Activated T-helper 2 cell treated with anti-CD3 and anti-CD28 coated beads, Interferon-gamma antibody, Interleukin-2, Interleukin-4, amounts not matched to agents 10 μg/mL and 5 μg/mL and 100 μg/mL, durations not matched to agents 14 hours and 24 hours and 36 hours (primary cell): ENCODE measurements at places on chromosomes 11 and 22.

DNA sequence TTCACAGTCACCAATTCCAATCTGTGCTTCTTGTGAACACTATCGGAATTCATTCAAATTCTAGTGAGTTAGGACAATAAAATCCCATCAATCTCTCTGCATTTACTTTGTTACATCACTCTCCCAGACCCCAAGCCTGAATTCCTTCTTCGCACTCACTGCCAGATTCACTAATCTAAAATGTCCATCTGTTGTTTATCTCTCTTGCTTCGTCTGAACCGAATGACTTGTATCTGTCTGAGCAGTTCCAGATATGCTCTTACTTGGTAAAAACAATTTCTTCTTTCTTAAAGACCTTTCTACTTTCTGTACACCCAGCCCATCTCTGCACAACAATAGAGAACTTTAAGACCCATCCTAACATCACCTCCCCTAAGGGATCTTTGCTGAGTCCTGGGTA is 7.0 kb downstream of the MMP10 start:
- no peak for DNase-seq

GRCh38 chr11:18566406-18566805 is 22.1 kb downstream of the UEVLD start:
- DNase-seq: no peak

DNA sequence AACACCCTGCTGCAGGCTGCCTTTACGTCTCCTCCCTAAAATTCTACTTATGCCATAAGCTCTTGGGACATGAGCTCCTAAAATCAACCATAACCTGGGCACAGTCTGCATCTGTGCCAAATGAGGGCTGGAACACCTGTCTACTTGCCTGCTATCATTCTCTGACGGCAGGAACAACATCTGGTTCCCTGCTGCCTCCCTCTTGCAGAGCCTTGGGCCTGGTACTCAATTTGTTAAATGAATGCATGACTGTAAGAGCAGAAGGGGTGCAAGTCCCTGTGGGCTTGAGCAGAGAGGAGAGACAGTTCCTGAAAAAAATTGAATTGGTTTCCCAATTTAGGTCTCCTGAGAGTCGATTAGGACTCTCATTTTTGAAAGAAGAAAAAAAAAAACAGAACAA is 66.7 kb upstream of the CSNK2A3 start:
- no peak for DNase-seq

DNA sequence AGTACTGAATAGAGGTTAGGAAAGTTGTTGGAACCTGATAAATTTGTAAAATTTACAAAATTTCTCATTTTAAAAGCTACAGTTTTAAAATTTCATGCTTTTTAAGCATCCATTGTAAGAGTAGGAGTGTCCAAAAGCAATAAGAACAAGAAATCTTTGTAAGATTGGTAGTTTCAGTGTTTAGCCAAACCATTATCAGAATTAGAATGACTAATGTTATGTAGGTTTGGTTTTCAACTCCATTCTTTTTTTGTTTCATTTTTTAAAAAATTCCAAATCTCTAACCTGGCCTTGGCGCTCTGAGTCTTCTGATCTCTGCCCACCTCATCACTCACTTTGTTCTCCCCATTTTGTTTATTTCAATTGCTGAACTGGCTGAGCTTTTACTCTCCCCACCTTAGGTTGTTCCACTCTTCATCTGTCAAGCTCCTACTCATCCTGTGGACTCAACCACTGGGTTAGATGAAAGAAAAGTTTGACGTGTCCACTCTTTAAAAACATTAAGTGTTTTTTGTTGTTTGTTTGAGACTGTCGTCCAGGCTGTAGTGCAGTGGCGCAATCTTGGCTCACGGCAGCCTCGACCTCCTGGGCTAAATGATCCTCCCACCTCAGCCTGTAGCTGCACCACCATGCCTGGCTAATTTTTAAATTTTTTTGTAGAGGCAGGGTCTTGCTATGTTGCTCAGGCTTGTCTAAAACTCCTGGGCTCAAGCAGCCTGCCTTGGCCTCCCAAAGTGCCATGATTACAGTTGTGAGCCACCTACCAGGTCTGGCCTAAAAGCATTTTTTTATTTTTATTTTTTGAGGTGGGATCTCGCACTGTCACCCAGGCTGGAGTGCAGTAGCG is 14.0 kb downstream of the EP300 start:
- no peak for DNase-seq

DNA sequence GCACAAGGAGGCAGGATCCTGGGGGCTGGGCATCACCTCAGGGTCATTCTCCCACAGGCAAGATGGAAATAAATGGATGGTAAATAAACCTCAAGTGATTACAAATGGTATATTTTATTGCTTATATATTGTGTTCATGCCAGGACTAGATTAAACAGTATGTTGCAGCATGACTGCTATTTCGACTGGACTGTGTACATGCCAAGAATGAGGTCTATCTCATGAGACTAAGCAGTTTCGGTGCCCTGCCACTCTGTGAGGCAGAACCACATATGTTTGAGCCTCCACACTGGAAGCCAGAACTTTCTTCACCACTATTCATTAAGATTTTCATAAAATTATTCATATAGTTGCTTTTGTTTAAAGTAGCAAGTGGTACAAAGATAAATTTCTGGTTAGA is 140.2 kb downstream of the DDX10 start:
- no peak for DNase-seq

- DNase-seq: no peak
These were observed 15.8 kb downstream of the CCDC81 start for GRCh38 chr11:86390487-86390886.

DNA sequence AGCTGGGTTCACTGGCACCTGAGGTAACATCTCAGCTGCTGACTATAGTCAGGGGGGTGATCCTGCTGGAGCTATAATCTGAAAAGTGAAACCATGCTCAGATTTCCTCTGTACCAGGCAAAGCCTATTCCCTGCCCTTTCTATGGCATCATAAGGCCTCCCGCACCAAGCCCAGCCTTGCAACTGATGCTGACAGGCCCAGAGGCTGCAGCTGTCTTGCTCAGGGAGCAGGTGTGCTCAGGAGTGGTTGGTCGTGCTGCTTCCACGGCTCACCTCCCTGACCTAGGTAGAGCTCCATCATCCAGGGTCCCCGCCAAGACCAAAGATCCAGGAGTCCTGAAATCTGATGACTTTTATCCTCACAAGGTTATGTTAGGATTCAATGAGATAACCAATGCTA is 121.7 kb downstream of the FEZ1 start:
- no peak for DNase-seq

GRCh38 chr11:100874203-100874602 is 187.1 kb downstream of the ARHGAP42 start:
- DNase-seq: no peak

GRCh38 chr11:113603277-113604059 is 102.6 kb downstream of the TMPRSS5 start:
- DNase-seq: no peak

- no peak for DNase-seq
These were observed 11.8 kb upstream of the APLNR start for GRCh38 chr11:57248780-57249383.

DNA sequence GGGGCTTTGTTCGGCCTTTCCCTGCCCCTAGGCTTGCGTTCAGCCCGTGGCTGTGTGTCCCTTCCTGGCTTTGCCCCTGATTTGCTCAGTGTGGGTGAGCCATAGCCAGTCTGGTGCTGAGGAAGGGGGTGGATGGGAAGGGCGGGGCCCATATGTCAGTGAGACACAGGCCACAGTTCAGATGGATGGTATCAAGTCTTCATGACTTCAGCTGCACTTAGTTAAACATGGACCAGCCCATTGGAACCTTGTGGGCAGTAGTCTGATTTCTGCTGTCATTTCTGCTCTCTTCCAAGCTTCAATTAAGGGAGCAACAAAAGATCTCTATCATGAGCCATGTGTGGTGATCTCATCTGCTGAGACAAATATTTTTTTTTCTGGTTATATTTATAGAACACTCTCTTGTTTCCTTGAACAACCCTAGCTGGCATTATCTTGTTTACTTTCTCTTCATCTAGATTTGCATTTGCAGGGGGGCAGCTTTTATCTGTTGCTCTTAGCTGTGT is 21.6 kb upstream of the PEX26 start:
- DNase-seq: no peak

DNA sequence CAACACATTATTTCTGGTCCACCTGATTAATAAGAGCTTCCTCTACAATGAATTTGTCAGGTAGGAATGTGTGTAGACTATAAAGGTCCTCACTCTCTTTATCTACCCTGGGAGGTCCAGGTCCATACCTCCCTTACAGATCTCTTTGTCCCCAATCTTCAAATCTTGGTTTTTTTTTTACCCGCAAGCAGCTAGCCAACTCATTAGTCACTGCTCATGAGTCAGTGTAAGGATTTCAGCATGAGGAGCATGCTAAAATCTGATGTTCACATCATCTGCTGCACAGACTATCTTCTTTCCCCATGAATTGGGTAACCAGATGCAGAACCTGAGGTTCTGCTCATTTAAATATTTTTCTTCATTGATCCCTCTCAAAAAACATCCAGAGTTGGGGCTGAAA is 397.0 kb upstream of the ISX start:
- DNase-seq: no peak

DNA sequence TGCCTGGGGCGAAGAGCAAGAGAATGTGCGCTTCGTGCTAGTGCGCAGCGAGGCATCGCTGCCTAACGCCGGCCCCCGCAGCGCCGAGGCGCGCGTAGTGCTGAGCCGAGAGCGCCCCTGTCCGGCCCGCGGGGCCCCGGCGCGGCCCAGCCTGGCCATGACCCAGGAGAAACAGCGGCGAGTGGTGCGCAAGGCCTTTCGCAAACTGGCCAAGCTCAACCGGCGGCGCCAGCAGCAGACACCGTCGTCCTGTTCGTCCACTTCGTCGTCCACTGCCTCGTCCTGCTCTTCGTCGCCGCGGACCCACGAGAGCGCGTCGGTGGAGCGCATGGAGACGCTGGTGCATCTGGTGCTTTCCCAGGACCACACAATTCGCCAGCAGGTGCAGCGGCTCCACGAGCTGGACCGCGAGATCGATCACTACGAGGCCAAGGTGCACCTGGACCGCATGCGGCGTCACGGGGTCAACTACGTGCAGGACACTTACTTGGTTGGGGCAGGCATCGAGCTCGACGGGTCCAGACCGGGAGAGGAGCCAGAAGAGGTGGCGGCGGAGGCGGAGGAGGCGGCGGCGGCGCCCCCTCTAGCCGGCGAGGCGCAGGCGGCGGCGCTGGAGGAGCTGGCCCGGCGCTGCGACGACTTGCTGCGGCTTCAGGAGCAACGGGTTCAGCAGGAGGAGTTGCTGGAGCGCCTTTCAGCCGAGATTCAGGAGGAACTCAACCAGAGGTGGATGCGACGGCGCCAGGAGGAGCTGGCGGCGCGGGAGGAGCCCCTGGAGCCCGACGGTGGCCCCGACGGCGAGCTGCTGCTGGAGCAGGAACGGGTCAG is 1.0 kb downstream of the RASSF10 start:
- DNase-seq: no peak

DNA sequence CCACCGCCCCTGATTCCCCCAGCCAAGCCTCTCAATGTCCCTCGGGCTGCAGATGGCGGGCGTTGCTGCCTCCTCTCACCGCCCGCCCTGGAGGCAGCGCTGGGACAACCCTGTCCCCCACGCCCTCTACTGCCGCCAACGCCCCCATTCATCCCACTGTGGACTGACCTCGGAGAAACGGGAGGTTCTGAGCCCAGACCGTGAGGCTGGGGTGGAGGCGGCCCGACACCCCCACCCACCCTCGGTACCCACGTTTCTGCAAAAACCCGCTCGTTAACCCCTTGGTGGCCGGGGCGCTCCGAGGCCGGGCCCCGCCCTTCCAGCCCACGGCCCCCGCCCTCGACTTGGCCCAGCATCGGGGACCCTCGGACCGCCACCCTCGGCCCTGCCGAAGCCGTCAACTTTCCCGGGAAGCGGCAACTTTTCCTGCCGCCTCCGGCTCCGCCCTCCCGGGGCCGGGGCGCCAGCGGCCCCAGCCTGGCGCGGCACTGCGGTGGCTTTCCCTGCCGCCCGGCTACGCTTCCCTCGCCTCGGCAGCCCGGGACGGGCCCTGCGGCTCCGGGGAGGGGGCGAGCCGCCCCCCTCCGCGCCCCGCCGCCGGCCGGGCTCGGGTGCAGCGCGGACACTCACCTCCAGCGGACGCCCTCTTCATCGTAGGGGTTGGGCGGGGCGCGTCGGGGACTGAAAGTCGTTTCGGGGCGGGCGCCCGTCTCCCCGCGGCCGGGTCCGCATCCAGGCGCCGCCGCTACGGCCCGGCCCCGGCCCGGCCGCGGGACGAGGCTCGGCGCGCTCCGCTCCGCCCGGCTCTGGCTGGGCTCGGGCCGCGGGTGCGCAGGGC is 458 bp downstream of the RTN4R start:
- no peak for DNase-seq

GRCh38 chr11:6736495-6737121 is 35.2 kb downstream of the OR2AG2 start:
- DNase-seq: no peak

- DNase-seq: no peak
These were observed 64.7 kb downstream of the ADAMTS15 start for GRCh38 chr11:130513132-130513531.
